ENCODE measurements at places on chromosomes 6 and 20. TPM values are rescaled to one million over a fixed set of nuclear protein-coding genes. Genes with fewer than 3 reads are reported as not detected.
A peak's percentile ranks its signal among the peaks of the same experiment; 100 is the strongest.

DNA sequence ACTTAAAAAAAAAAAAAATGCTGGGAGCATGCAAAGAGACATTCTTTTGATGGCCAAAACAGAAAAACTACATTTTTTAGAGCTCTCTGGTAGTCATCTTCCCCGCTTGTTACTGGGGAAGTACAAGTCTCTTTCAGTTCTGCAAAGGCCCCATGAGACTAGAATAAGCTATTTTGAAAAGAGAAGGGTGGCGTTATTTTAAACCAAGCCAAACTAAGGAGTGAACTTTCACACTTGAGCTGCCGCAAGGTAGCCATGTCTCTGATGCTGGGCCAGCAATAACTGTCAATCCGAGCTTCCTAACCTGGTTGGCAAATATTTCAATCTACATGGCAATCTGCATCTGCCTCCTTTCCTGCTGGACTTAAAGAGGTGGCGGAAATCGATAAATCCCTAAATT lies 96.7 kb downstream of the L3MBTL3 start:
- DNase-seq: no peak

Gene LY6G6F
- not detected for total RNA-seq

DNA sequence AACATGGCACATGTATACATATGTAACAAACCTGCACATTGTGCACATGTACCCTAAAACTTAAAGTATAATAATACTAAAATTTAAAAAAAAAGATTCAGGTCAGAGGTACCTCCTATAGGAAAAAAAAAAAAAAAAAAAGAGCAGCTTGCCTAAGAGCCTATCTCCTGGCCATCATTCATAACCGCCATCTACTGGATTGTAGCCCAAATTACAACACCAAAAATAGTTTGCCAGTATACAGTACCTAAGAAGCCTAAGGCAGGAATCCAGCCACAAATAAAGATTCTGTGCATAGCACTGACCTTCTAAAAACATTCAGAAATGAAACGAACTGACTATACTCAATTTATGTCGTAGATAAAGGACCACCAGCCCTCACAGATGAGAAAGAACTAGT lies 438.4 kb upstream of the ADGRB3 start:
- no peak for DNase-seq

Gene TLDC2
- not detected for total RNA-seq

GRCh38 chr6:24666097-24666640 lies 530 bp downstream of the TDP2 start:
- DNase-seq: no peak

Gene MROH8
- total RNA-seq: 1.2 TPM

- DNase-seq: no peak
Measured at GRCh38 chr6:35610830-35611229, 77.9 kb downstream of the FKBP5 start.

DNA sequence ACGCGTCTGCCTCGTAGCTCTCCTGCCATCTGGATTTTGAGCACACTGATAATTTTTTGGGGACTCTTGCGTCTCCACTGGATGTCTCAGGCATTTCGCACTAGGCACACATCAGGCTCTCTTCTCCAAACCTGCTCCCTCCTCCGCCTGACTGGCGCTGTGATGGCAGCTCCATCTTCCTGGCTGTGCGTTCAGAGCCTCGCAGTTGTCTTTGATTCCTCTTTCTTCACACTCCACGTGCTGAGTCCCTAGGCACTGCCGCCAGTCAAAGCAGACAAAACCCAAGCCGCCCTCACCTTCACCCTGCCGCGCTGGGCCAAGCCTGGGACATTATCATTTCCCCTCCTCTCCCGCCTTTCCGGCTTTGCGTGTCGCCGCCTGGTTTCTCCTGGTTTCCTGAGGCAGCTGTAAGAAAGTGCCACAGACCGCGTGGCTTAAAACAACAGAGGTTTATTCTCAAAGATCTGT lies 778 bp downstream of the PSMG4 start:
- peak; percentile 41 for DNase-seq

DNA sequence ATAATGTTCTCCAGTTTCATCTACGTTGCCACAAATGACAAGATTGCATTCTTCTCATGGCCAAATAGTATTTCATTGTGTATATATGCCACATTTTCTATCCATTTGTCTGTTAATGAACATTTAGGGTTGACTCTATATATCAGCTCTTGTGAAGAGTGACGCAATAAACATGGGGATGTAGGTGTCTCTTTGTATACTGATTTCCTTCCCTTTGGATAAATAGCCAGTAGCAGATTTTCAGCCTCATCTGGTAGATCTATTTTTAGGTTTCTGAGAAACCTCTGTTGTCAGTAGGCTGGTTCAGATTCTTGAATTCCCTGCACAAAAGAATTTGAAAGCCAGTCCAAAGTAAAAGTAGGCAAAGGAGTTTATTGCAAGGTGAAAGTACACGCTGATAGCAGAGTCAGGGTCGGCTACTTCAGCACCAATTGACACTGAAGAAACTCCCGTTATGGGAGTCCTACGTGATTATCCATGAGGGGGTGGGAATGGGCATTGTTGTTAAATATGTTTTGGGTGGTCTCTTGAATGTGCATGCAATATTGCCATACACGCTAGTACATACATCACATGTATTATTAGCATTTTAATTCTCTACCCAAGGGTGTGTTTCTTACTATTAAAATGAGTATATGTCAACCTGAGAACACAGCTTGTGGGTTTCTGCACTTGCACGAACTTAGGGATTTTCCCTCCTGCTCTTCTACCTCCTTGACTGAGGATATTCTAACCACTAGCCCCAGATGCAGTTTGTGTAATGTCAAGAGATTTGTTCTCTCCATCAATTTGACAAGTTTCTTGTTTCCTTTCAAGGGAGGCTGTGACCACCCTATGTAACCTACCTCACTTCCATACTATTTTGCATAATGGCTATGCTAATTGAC lies 14.4 kb upstream of the SLC17A2 start:
- DNase-seq: no peak

GRCh38 chr20:63702036-63702665 lies 5.6 kb downstream of the ARFRP1 start:
- DNase-seq: no peak

GRCh38 chr20:24489631-24490260 lies 20.3 kb downstream of the SYNDIG1 start:
- no peak for DNase-seq

GRCh38 chr6:135018941-135019340 lies 35.7 kb downstream of the HBS1L start:
- no peak for DNase-seq

GRCh38 chr20:44215125-44215524 lies 4.6 kb upstream of the OSER1 start:
- peak; percentile 71 for DNase-seq

Gene SPTLC3
- total RNA-seq: 0.73 TPM

GRCh38 chr20:61900011-61900944 lies 165.4 kb downstream of the TAF4 start:
- DNase-seq: no peak

DNA sequence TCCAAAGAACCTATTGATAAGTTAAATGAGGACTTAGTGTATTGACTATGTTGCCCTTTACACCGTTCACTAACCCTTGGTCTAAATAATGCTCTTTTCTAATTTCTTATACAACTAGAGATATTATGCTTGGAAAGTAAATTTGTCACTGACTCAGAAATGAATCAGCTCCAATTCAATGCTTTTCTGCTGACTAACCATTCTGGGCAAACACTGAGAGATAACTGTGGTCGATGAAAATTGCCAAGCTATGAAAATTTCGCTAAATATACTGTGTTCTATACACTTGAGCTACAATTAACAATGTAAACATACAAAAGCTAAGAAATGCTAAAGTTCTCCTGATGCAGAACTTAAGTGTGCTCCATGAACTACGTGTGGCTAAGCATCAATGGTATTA lies 23.1 kb upstream of the FBXO9 start:
- DNase-seq: no peak

Gene STX11
- total RNA-seq: 2.6 TPM

DNA sequence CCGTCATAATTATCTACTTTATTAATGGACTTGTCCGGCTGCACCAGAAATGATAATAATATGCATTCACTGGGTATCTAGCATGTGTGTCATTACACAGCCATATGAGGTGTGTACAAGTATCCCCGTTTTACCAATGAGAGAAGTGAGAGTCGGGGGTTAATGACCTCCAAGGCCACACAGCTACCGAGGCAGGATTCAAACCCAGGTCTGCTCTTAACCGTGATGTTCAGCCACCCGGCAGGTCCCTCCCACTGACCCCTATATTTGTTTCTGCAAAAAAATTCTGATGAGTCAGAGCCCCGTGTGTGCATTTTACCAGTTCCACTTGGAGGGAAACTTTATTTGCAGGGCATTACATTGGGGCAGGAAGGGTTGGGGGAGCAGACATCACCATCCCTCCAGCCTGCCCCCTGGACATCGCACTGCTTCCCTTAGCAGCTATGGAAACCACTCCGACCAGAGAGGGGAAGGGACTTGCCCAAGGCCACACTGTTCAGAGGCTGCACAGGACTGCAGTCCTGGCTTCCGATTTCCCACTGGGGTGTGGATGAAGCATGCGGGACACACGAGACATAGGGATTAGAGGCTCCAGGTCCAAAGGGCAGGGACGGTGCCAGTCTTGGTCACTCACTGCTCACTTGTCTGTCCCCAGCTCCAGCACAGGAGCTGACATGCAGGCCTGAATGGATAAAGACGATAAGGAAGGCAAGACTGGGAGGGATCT lies 10.1 kb upstream of the SRC start:
- DNase-seq: no peak

- no peak for DNase-seq
Measured at GRCh38 chr6:140845701-140846100, 1287.0 kb upstream of the GJE1 start.

DNA sequence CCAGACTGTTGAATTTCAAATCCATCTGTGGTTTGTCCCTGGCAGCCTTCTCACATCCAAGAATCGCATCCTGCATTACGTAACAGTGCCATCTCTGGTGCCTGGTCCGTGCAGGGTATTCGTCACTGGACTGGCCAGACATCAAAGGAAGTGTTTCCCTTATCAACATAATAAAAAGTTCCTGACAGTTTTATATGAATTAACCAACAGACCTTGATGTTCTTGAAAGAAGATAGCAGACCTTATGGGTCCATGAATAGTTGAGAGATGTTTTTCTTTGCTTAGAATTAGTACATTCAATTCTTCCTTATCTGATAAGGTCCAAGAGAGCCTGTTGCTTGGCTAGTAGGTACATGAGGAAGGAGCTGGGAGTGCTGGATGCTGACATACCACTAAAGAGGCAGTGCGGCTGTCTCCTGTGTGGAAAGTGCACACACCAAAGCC lies 77.6 kb downstream of the PHACTR2 start:
- no peak for DNase-seq

DNA sequence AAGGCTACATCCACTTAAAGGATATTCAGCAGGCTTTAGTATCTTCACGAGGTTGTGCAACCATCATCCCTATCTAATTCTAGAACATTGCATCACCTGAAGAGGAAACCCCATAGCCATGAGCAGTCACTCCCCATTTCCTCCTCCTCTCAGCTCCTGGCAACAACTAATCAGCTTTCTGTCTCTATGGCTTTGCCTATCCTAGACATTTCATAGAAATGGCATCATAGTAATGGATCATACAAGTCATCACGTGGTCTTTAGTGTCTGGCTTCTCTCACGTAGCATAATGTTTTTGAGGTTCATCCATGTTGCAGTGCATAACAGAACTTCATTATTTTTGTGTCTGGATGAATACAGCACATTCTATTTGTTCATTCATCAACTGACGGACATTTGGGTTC lies 20.5 kb downstream of the SNAI1 start:
- no peak for DNase-seq

Gene RIMS4
- not detected for total RNA-seq

GRCh38 chr6:147922799-147923198 lies 414.3 kb downstream of the SAMD5 start:
- DNase-seq: no peak

All from naive thymus-derived CD4-positive, alpha-beta T cell (primary cell).